NCI-H1694 treated with DMSO at 0.1 percent for 48 hours (cell line): ENCODE measurements at places on chromosomes 3 and 15.

- DNase-seq, result no peak
Observed at GRCh38 chr15:94229591-94230369, 1.6 kb upstream of the MCTP2 start.

DNA sequence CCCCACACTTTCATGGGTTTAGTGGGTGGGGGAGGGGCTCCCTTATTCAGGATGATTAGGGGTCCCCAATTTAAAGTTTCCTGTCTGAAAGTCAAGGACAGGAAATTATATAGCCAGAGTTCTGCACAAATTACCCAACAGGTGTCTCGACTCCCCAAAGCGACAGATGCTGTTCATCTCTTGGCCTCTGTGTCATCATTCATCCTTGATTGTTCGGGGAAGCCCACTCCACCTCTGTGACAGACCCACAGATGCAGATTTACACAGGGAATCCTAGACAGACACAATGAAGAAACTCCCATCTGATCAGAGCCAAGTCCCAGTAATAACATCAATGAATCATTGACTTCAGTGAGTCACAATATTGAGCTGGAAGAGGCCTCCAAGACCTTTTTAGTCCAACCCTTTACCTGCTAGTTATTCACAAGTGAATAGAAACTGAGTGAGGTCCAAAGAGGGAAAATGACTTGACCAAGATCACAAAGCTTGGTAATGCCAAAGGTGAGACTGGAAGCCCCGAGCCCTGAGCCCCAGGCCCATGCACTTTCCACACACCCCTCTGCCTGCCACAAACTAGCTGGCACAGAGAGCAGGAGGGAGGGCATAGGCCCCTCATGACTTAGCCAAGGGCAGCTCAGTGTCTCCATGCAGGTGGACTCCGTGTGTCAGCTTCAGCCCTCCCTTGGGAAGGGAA lies 7.9 kb upstream of the SRP14 start:
- no peak for DNase-seq

GRCh38 chr3:134795746-134796280 lies 753 bp downstream of the EPHB1 start:
- peak; percentile 30 for DNase-seq

GRCh38 chr3:72258361-72259141 lies 473.6 kb upstream of the PROK2 start:
- no peak for DNase-seq

GRCh38 chr15:73712107-73712506 lies 27.9 kb downstream of the CD276 start:
- no peak for DNase-seq

GRCh38 chr3:99871231-99872045 lies 53.8 kb downstream of the CMSS1 start:
- no peak for DNase-seq

DNA sequence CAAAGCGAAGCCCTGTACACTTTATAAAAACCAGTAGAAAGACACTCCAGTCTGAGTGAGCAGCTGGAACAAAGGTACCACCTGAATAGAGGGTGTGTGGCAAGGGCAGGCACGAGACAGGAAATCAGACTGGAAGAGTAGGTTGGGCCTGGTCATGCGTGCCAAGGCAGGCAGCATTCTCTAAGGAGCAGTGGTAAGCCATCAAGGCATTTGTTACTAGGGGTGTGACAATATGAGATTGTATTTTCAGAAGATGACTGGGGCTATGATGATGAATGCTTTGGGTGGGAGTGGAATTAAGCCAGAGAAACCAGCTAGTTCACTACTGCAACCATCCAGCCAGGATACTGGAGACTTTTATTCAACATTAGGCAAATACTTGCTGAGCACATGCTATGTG lies 5.0 kb downstream of the JMJD7 start:
- DNase-seq, result no peak

DNA sequence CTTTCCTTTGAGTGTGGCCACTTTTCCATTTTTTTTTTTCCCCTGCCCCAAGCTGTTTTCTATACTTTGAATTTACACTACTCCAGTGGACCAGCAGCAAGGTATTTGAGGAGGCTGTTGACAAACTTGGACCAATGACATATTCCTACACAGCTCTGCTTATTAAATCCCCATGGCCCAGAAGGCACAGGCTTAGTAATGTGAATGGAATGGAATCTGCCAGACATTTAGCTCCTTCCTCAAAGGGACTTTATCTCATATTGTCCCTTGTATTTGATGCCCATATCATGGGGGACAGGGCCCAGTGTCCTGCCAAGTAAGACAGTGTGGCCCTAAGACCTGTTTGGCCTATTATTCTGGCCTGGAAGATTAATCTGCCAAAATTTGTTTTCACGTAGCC lies 107.5 kb downstream of the CHCHD6 start:
- DNase-seq, result no peak

- no peak for DNase-seq
Observed at GRCh38 chr3:122315619-122316018, 9.4 kb upstream of the CSTA start.

DNA sequence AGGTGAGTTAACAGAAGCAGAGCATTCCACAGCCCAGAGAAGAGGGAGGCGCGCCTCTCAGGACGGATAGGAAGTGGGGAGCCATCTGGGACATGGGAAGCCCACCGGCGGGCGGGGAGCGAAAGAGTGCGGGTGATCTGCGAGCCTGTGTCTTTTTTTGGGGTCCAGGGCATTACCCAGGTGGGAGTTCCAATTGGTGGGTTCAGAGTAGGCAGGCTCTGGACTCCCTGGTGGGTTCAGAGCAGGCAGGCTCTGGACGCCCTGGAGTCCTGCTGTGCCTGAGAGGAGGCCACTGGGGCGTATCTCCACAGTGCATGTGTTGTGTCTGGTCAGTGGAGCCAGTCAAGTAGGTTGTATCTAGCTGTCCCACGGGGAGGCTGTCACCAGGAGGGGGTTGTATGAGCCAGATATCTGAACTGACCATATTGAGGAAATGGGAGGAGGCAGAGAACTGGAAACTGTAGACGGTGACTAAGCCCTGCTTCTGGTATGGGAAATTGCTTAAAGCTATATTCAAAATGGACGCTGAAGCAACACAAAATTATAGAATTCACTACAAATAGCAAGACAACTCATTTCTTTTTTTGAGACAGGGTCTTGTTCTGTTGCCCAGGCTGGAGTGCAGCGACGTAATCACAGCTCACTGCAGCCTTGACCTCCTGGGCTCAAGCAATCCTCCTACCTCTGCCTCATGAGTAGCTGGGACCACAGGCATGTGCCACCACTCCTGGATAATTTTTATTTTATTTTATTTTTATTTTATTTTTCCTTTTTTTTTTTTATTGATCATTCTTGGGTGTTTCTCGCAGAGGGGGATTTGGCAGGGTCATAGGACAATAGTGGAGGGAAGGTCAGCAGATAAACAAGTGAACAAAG lies 34.5 kb upstream of the CHST2 start:
- DNase-seq, result no peak

DNA sequence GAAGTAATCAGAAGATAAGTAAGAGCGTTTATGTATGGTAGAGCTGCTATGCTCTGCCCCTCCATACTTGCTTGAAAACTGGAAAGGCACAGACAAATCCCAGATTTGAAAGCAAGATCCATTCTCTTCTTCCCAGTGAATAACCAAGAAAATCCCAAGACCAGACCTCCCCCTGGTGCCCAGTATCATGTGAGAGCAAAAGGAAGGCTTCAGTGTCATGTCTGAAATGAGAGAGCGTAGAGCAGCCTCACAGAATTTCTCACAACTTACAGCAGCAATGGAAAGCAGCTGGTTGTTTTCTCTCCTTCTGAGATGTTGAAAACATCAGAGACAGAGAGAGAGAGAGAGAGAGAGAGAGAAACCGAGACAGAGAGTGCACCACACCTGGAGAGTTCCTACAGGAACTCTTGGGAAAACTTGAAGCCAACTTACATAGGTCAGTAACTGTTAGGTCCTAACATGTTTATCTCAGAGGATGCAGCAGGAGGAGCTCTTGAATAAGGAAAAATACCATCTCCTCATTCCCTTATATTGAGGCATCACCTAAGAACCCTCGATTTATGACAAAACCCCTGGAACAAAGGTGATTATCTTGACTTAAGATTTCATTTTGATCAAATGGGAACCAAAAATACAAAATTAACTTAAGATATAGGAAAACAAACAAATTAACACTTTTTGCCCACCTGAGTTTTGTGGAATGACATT lies 273.3 kb downstream of the NSUN3 start:
- DNase-seq, result no peak

GRCh38 chr15:31338879-31339557 lies 12.4 kb downstream of the KLF13 start:
- no peak for DNase-seq

GRCh38 chr3:94269763-94270162 lies 206.9 kb downstream of the NSUN3 start:
- DNase-seq, result no peak
